IMR-90 (cell line): ENCODE measurements at places on chromosomes 6 and 20. TPM values are rescaled to one million over a fixed set of nuclear protein-coding genes. Genes with fewer than 3 reads are reported as not detected.
A peak's percentile ranks its signal among the peaks of the same experiment; 100 is the strongest.

Gene CLVS2
- not detected in 2 replicates for total RNA-seq

GRCh38 chr6:107488174-107488874 is 1.6 kb upstream of the SOBP start:
- peaks cover 18% of the 10 kb centered on the region for H3K27me3 ChIP-seq
- H3K4me3 ChIP-seq: peak overlapping the region; percentile 93
- H3K27ac ChIP-seq: no peak overlapping the region
- H3K36me3 ChIP-seq: no peaks in the 10 kb centered on the region
- no peak for DNase-seq

GRCh38 chr6:143775336-143775735 is 67.8 kb upstream of the LTV1 start:
- H3K4me3 ChIP-seq: no peak overlapping the region
- H3K36me3 ChIP-seq: peaks cover 26% of the 10 kb centered on the region
- H3K27ac ChIP-seq: no peak overlapping the region
- no peaks in the 10 kb centered on the region for H3K27me3 ChIP-seq

GRCh38 chr20:53208110-53208832 is 236.1 kb downstream of the TSHZ2 start:
- DNase-seq: no peak
- H3K27ac ChIP-seq: no peak overlapping the region
- no peak overlapping the region for H3K4me3 ChIP-seq
- H3K27me3 ChIP-seq: no peaks in the 10 kb centered on the region
- no peaks in the 10 kb centered on the region for H3K36me3 ChIP-seq

- peaks cover 1% of the 10 kb centered on the region; the same call in 1 of the 2 replicates for H3K4me1 ChIP-seq
- no peaks in the 10 kb centered on the region for H3K27me3 ChIP-seq
- H3K36me3 ChIP-seq: no peaks in the 10 kb centered on the region
Measured at GRCh38 chr6:17204533-17204932, 76.6 kb upstream of the RBM24 start.
